ENCODE measurements at places on chromosomes 12 and 14. TPM values are rescaled to one million over a fixed set of nuclear protein-coding genes. Genes with fewer than 3 reads are reported as not detected.

The TAS2R42 gene
- total RNA-seq: not detected

The ALG10B gene
- 2.9 TPM for total RNA-seq

The FOXN4 gene
- not detected for total RNA-seq

The MAP1LC3B2 gene
- not detected for total RNA-seq

The RFLNA gene
- total RNA-seq: 3.8 TPM

The IRF9 gene
- 46.6 TPM for total RNA-seq

The IFNG-AS1 gene
- not detected for total RNA-seq

The TBX3 gene
- 1.2 TPM for total RNA-seq

The CFAP73 gene
- total RNA-seq: not detected

The LBHD2 gene
- not detected for total RNA-seq

The TAS2R7 gene
- not detected for total RNA-seq

The MGAT4C gene
- not detected for total RNA-seq
